ENCODE measurements at places on chromosomes 3 and 15. TPM values are rescaled to one million over a fixed set of nuclear protein-coding genes. Genes with fewer than 3 reads are reported as not detected.

DNA sequence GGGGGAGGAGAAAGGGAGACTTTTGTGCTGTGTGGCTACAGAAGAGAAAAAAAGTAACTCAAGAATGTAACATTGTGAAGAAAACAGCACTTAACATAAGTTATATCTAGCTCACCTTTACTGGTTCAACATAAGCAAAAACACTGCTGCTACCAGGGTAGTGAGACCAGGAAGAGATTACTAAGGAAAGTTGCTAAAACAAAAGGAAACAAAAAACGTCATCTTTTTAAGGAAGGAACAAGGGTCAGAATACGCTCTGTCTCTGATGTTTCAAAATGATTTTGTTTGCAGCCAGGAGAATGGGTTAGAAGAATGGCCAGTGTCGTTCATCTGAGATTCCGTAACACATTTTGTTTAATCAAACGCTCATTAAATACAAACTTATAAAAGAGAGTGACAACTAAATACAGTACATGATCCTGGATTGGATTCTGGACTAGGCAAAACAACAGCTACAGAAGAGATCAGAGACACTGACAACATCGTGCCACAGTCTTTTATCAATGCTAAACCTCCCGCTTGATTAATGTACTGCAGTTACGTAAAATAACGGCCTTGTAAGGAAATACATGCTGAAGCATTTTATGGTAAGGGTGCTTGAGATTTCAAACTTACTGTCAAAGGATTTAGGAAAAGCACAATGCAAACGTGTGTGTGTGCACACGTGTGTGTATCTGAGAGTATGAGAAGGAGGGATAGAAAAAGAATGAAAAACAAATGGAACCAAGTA, 67.7 kb downstream of the FOXP1 start:
- no peak for DNase-seq

CTXND1 gene
- 0.01 TPM for polyA plus RNA-seq

GRCh38 chr15:61049934-61050333, 179.2 kb downstream of the RORA start:
- peak; percentile 87 for DNase-seq

GRCh38 chr3:156300929-156301840, 180.8 kb downstream of the KCNAB1 start:
- DNase-seq: peak; percentile 42

DNA sequence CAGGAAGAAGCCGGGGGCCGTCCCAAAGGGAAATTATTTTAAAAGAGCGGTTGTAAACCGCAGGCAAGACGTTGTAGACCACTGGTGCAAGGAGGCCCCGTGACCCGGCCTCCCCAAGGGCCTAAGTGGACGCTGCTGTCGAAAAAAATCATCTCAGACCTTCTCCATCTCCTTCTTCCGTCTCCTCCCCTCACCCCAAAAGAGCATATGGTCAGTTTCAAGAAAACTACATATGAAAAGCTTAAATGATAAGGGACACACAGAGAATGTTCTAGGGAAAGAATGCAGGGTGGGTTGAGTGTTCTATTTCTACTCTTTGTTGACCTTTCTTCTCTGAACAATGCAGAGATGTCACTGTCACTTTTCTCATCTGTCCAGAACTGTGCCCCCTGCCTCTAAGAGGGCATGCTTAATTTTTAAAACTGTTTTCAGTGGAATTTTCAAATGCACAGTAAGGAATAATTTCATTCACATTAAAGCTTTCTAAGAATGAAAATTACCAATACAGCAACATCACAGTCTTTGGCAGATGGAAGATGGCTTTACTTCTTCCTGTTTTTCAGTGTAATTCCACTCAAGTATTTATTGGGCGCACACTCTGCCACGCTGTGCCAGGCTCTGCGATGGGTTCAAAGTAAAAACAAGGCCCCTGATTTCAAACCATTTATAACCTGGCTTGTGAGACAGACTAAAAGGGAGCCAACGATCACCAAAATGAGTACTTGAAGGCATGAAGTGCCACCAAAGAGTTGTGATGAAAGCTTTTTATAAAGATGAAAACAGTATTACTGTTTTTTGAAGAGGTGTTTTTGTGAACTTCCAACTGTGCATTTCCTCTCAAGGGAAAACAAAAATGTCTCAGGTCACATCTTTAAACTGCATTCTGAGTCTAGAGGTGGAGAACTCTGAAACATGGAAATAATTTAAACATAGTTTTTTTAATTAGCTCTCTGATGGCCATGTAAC, 891 bp upstream of the TOP2B start:
- DNase-seq: peak; percentile 65

GRCh38 chr15:55681631-55682030, 61.3 kb downstream of the PRTG start:
- no peak for DNase-seq

- peak; percentile 78 for DNase-seq
These were observed 48.9 kb downstream of the NIPA2 start for GRCh38 chr15:22887157-22887951.

ROPN1 gene
- not detected for polyA plus RNA-seq

SH3GL3 gene
- polyA plus RNA-seq: 0.05 TPM

- DNase-seq: no peak
These were observed 7.1 kb upstream of the EMC4 start for GRCh38 chr15:34217587-34218225.

SAMD7 gene
- not detected for polyA plus RNA-seq

PYGO1 gene
- polyA plus RNA-seq: 11.3 TPM

DNA sequence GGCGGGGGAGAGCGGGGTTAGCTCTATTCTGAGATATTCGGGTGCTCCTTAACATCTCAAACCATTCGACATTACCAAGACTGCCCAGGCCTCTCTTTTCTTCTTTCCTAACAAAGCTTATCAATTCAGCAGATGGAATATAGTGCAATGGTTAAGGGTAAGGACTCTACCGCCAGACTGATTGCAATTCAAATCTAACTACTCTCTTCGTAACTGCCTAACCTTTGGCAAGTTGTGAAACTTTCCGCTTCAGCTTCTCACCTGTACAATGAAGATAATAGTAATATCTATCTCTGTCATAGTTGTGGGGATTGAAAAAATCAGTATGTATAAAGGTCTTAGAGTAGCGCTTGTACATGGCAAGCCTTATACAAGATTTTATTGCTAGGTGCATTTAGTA, 972 bp downstream of the UBA5 start:
- no peak for DNase-seq

GRCh38 chr15:77640615-77641014, 7.9 kb upstream of the LINGO1 start:
- DNase-seq: no peak

ATP13A4 gene
- polyA plus RNA-seq: 0.01 TPM

REC114 gene
- not detected for polyA plus RNA-seq

KLHL40 gene
- polyA plus RNA-seq: not detected

ADPRH gene
- 3.0 TPM for polyA plus RNA-seq

DNA sequence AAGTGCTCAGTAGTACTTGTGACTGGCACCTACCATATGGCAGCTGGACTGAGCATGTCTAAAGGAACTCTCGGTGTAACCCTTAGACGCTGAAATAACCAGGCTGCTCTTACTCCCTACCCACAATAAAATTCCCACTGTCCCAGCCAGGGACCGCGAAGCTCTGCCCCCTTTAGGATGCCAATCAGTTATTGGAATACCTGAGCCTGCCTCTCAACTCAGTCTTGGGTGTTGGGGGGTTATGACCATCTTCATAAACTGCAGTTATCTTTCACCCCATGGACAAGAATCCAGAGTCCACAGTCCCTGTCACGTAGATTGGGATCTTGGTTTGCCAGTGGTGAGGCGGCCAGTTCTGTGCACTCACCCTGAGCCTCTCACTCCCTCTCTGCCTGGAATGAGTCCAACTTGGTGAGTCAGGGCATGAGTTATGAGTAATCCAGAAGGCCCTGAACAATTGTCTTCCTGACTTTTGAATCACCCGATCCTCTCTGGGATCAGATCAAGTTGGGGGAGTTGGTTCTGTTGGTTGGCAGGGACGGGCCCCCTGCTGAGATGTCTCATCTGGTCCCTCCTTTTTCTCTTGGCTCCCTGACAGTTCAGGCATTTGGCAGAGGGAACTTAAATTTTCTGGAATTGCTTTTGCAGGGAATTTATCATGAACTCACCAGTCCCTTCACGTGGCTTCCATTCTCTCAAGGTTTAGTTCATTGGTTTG, 120.1 kb upstream of the UBE2E1 start:
- peak; percentile 99 for DNase-seq

GRCh38 chr15:34837246-34838016, 42.1 kb upstream of the ACTC1 start:
- peak; percentile 72 for DNase-seq

DNA sequence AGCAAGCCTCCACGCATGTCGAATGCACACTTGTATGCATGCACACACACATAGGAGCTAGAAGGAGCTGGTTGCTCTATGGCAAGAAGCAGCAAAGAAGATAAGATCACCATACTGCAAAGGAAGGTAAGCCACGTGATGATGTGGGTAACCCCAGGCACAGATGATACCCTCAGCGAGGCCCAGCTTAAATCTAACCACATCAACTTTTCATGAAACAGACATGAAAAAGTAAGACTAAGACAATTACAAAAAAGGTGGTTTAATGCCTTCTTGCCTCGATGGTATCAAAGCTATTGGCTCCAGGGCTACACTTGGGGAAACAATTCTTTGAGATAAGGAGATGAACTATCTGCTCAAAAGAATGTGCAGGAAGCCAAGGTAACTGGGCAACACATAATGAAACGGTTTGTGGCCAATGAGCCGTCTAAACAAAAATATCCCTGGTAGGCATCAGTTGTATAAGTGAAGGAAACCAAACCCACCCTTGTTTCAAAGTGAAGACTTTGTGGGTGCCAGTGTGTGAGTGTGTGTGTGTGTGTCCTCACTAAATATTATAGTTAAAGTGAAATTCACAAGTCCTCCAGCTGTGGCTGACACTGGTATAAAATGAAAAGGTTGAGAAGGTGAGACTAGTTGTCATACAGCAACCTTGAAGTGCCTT, 365.7 kb upstream of the ICE2 start:
- DNase-seq: no peak

- peak; percentile 87 for DNase-seq
These were observed 528.1 kb downstream of the FOXP1 start for GRCh38 chr3:71055257-71056001.

AADAC gene
- not detected for polyA plus RNA-seq

- DNase-seq: no peak
These were observed 44.0 kb downstream of the OTOL1 start for GRCh38 chr3:161540594-161540993.

DNA sequence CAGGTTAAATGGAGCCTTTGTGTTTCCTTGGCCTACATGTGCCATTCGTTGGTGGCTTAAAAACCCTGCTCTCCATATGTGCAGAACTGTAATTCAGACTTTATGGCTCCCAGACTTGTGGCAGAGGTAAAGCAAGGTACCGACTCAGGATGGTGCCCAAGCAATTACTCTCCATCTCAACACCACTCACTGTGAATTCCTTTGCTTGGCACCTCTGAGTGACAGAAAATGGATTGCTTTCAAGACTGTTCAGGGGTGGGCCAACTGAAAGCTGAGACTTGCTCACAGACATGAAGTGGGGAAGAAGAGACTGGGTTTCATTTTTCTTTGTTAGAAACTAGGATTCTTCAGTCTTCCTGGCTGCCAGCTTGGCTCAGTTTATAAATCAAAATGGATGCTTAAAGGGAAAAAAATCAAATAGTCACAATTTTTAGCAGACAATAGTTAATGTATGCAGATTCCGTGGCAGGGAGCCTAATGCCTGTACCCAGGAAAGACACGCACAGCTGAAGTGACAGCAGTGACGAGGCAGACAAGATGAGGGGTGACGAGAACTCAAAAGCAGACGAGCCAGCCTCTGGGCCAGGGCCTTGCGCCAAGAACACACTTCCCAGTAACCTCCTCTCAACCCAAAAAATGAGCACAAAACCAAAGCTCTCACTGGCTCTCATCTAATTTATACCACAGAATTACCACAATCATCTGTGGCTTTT, 207.9 kb upstream of the SLC2A2 start:
- DNase-seq: no peak
